ENCODE measurements at places on chromosomes 6 and 20. TPM values are rescaled to one million over a fixed set of nuclear protein-coding genes. Genes with fewer than 3 reads are reported as not detected.

- no peak for DNase-seq
Measured at GRCh38 chr6:160055813-160056212, 65.8 kb upstream of the SLC22A1 start.

GRCh38 chr6:158797331-158798310, 21.5 kb downstream of the EZR start:
- DNase-seq, result no peak

GRCh38 chr20:46057856-46058598, 29.0 kb downstream of the SLC12A5 start:
- DNase-seq, result peak; percentile 21

GRCh38 chr6:125658759-125659431, 90.5 kb upstream of the HEY2 start:
- DNase-seq, result no peak

DNA sequence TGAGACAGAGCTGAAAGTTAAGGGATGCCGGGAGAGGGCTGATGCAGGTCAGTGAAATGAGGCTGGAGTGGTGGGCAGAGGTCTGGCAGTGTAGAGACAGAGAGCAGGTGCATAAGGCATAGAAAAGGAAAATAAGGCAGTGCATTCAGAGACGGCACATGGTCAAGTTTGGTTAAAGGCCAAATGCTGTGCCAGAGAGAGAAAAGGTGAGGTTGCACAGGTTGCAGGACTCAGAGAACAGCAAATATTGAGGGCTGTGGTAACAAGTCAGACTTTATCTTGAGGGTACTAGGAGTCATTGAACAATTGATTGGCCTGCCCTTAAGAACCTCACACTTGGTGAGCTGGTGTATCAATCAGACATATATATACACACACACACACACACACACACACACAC, 102.9 kb upstream of the TSHZ2 start:
- no peak for DNase-seq

- DNase-seq, result no peak
Measured at GRCh38 chr20:38844963-38845362, 39.5 kb downstream of the PPP1R16B start.

GRCh38 chr6:25137916-25138232, 141.3 kb upstream of the CARMIL1 start:
- no peak for DNase-seq

GRCh38 chr20:22561965-22562577, 22.3 kb downstream of the FOXA2 start:
- no peak for DNase-seq

GRCh38 chr6:56046576-56046975, 171.2 kb upstream of the BMP5 start:
- no peak for DNase-seq

- no peak for DNase-seq
Measured at GRCh38 chr6:134826889-134827737, 122.8 kb downstream of the ALDH8A1 start.

DNA sequence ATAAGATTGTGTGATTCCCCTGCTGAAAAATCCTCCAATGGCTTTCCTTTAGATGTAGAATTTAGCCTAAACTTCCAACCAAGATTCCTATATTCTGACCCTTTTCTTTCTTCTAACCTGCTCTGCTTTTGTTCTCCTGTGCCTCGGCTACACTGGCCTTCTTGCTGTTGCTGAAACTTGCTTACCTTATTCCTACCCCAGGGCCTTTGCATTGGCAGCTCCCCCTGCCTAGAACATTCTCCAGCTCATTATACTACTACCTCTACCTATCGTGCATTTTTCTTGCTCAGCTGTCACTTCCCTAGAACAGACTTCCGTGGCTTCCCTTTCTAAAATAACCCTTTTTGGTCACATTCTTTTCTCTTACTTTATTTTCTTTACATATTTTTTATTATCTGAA, 48.7 kb downstream of the PLCB4 start:
- DNase-seq, result no peak

- no peak for DNase-seq
Measured at GRCh38 chr6:105850261-105851112, 235.6 kb upstream of the PRDM1 start.

DNA sequence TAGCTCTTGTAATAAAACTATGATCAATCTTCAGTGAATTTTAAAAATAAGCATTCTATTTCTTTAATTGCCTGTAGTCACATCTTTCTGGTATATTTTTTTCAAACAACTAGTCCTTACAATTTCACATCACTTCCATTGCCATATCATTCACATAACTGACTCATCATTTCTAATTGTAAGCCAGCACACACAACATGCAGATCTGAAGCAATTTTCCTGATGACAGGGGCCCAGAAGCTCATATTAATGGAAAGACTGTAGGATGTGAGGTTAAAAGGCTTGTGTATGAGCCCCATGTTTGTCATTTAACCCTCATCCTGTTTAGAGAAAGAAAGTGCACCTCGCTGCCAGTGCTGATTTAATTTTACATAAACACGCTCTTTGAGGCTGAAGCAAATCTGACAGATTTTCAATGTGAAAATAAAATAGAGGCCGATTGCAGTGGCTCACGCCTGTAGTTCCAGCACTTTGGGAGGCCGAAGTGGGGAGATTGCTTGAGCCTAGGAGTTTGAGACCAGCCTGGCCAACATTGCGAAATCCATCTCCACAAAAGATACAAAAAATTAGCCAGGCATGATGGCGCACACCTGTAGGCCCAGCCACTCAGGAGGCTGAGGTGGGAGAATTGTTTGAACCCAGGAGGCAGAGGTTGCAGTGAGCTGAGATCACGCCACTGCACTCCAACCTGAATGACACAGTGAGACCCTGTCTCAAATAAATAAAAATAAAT, 40.1 kb upstream of the LTV1 start:
- no peak for DNase-seq

DNA sequence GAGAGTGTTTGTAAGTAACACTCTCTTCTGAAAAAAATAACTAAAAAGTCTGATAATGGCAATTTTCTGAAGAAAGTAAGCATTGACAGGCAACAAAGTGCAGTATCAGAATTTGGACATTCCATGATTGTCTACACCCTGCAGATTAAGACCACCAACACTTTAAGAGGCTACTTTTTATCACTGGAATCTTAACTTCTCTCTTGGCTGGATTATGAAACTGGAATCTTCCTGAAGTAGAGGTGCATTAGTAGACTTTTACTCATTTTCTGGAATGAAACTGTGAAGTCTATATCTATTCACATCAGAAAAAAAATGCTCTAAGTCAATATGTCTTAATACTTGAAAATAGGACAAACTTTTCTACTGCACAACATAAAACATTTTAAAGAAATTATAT, 547.5 kb downstream of the COL12A1 start:
- DNase-seq, result no peak

DNA sequence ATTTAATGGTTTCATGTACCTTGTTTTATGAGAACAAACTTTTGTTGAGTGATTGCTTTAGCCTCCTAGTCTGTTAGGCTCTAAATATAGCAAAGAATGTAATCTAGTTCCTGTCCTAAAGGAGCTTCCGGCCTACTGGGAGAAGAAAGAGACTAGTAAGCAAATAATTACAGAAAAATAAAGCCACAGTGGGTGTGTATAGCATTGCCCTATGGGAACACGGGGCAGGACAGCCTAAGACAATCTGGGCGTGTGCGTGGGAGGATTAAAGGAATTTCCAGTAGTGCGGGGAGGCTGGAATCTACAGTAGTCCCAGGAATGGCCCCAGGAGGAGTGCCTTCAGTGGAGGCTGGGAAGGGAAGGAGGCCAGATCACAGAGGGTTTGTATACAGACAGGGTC, 98.1 kb upstream of the AKAP12 start:
- DNase-seq, result no peak

GRCh38 chr6:31556307-31556706, 8.9 kb downstream of the NFKBIL1 start:
- DNase-seq, result no peak

- no peak for DNase-seq
Measured at GRCh38 chr20:32509639-32510066, 75.5 kb downstream of the NOL4L start.

DNA sequence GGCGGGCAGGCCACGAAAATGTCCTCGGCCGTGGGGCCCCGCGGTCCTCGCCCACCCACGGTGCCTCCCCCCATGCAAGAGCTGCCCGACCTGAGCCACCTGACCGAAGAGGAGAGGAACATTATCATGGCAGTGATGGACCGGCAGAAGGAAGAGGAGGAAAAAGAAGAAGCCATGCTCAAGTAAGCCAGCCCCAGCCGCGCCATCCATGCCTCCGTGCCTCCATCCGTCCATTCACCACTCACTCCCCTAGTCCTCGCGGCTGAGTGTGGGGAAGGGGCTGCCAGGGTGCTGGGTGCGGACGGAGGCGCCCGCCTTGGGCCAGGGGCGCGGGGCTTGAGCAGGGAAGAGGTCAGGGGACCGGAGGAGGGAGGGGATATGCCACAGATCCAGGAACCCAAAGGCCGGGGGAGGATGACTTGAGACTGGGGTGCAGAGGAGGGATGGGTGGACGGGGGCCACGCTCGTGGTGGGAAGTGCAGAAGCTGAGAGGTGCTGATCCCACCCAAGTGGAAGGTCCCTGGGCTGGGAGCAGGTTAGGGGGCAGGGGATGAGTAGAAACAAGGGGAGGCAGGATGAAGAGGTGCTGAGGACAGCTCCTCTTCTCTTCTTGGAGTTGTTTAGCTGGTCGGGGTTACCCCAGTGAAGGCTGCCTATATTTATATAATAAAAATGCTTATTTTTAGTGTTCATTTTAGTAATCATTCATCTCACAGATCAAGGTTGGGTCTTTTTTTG, 825 bp downstream of the RIMS1 start:
- no peak for DNase-seq

DNA sequence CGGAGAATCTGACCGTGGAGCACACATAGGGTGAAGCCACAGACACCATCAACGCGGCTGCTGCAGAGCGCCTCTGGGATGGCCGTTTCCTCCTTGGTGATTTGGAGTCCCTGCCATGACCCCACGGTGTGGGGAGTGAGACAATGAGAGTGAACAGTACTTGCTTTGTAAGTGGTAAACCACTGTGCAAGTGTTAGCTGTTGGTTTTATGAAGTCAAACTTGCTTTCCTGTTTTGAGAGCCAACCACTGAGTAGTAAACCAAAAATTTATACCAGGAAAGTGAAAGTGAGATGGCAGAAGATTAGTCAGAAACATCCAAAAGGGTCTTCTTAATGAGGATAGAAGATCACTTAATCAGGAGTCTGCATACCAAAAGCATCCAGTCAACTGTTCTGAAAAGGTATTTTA, 160.7 kb downstream of the FOXC1 start:
- no peak for DNase-seq

GRCh38 chr6:46234156-46234556, 63.4 kb upstream of the ENPP5 start:
- DNase-seq, result no peak

- no peak for DNase-seq
Measured at GRCh38 chr20:49338061-49338460, 60.2 kb upstream of the ZNFX1 start.

DNA sequence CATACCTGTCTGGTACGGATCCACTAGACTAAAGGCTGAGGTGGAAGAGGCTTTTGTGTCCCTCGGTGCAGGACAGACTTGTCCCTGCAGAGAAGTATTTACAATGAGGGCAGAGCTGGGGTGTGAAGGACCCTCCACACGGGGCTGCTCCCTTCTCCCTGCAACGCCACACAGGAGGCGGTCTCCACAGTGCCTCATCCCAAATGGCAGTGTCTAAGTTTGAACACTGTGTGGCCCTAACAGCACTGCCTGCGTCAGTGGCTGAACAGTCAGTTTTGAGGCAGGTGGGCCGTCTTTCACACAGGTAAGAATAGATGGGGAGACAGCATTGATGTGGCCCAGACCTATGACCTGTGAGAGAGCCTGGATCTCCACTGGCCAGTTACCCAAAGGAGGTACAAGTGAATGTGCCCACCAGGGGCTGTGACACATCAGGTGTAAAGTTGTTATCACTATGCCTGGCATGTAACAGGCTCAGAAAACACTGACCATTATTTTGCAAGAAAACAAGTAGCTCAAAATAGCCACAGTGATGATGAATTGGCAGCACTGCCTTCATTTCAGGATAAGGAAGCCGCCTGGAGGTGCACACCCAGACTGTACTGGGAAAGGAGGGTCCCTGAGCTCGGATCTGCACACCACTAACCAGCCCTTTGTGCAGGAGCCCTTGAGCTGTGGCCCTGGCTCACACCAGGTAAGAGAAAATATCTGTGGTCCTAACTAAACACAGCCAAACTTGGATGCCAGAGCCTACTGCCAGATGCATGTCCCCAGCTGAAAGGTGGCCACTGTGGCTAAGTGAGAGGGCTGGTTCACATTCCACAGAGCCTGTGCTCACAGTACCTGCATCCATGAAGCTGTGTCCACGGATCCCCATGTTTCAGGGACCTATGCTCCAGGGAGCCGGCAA, 246.7 kb downstream of the DLL1 start:
- DNase-seq, result no peak

DNA sequence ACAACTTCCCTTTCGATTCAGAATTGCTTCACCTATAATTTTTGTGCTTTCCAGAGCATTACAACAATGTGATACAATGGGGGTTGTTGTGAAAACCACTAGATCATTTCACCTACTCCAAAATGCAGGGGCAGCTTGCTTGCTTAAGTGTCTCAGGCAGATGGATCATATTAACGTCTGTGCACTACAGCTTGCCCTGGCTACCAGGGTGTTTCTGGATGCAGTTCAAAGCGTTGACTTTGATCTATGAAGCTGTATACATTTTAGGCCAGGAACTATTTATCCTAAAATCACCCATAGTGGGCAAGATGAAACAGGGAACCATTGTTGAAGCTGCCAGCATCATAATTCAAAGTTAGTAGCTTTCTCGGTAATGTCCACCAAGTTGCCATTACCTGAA, 339.5 kb upstream of the HSF2 start:
- no peak for DNase-seq

- DNase-seq, result no peak
Measured at GRCh38 chr6:75906871-75907270, 157.8 kb downstream of the MYO6 start.

DNA sequence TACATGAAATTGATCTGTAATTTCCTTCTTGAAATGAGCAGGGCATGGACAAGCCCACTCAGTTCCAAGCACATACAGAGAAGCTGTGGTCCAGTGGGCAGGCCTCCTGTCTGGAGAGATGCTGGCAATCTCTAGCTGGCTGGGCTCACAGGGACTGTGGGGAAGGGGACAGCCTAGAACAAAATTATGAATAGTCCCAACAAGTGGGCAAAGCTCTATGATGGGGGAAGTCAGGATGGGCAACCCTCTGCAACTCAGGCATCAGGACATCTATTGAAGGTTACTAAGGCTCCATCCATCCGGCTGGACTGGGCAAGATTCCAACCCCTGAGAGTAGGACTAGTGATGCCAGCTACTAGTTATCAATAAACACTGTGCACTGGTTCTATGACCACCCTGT, 40.9 kb downstream of the TRERF1 start:
- no peak for DNase-seq

The C6orf15 gene
- total RNA-seq, result not detected

The TGM3 gene
- 0.44 TPM for total RNA-seq

The OR2H1 gene
- total RNA-seq, result not detected

The LPA gene
- 3.2 TPM for total RNA-seq

The TMEM244 gene
- not detected for total RNA-seq

The ZNF165 gene
- total RNA-seq, result 9.7 TPM

The STMND1 gene
- total RNA-seq, result 0.22 TPM

The SLC32A1 gene
- total RNA-seq, result not detected

Data from progenitor cell of endocrine pancreas (in vitro differentiated cells).